ENCODE measurements at places on chromosomes 3 and 15.
A peak's percentile ranks its signal among the peaks of the same experiment; 100 is the strongest.

DNA sequence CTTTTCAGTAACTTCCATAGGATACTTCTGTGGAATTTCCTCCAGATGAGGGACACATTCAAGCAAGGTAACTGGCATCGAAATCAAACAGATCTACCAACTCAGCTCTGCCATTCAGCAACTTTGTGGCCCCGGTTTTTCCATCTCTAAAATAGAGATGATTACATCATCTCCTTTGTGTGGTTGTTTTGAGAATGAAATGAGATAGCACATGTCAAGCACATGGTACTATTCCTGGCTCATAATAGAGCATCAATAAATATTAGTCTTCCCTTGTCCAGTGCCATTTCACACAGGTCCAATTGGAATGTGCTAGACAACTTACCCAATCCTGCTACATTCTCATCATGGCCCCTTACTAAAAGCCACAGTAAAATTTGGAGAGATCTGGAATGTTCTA lies 24.2 kb upstream of the TM4SF4 start:
- DNase-seq = no peak

DNA sequence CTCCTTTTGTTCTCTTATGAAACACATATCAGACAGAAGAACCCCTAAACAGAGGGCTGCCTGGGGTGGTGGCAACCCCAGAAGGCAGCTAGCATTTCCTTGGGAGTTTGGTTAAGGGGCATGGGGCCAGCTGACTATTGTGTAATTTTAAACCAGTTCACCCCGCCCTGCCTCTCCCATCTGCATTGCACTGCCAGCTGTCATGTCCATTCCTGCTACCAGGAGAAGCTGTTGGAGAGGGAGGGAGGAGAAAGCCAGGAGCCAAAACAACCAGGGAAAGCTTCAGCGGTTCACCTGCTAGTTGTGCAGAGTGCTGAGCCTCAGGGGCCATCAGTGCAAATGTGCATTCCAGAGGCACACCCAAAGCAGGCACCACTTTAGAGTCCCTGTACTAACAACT lies 47.6 kb upstream of the ATP1B3 start:
- peak; percentile 23 for DNase-seq

GRCh38 chr3:5787861-5788488 lies 600.5 kb downstream of the EDEM1 start:
- DNase-seq = peak; percentile 15

- DNase-seq = no peak
Measured at GRCh38 chr15:39942101-39942752, 8.3 kb downstream of the EIF2AK4 start.

GRCh38 chr3:145807990-145808389 lies 353.0 kb downstream of the PLOD2 start:
- DNase-seq = no peak

DNA sequence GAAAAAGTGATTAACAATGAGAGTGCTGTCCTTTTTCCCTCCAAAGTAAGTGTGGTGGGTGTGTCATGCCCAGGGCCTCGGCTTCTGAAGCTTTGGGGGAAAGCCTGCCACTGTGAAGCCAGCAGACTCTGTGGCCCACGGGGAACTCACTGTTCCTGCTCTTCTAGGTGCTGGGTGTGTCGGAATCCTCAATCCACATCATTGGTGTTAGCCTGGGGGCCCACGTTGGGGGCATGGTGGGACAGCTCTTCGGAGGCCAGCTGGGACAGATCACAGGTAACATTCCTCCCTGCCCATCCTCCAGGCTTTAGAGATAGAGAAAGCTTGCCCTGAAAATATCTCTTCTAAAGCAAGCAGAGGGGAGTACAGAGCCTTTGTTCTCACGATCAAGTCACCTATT lies 11.6 kb downstream of the PLA1A start:
- DNase-seq = no peak

DNA sequence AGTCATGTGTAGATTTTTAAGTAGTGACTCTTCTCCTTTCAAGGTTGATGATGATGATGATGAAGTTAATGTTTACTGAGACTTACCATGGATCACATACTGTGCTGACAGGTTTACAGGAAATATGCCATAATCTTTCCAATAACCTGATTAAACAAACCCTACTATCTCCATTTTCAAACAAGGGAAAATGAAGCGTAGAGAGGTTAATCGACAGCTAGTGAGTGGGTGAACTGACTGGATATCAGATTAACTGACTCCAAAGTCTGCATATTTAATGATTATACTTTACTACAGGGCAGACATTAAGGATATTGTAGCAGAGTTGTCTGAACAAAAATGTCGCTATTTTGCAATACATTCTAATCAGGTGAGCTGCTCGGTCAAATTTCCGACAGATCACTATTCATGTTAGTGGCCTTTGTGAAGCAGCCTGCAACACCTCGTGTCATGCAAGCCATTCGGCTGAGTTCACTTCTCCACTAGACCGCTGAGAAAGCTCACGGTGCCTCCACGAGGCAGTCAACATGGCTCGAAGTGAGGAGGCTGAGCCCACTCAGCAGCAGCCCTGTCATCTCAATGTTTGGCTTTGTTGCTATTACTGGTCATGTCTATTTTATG lies 264.2 kb downstream of the NFKBIZ start:
- DNase-seq = no peak

- no peak for DNase-seq
Measured at GRCh38 chr3:137854533-137855261, 90.6 kb downstream of the SOX14 start.

GRCh38 chr15:31285772-31286261 lies 40.8 kb upstream of the KLF13 start:
- DNase-seq = no peak

GRCh38 chr3:73249047-73249446 lies 187.6 kb downstream of the EBLN2 start:
- no peak for DNase-seq

DNA sequence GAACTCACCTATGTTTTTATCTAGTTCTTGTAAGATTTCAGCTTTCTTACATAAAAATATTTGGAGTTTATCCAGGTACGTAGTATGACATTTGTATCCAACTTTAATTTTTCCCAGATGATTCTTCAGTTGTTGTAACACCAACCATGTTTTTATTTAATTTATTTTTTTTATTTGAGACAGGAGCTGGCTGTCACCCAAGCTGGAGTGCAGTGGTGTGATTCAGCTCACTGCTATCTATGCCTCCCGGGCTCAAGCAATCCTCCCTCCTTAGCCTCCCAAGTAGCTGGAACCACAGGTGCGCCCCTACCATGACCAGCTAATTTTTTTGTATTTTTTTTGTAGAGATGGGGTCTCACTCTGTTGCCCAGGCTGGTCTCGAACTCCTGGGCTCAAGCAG lies 6.6 kb downstream of the XYLB start:
- DNase-seq = no peak

DNA sequence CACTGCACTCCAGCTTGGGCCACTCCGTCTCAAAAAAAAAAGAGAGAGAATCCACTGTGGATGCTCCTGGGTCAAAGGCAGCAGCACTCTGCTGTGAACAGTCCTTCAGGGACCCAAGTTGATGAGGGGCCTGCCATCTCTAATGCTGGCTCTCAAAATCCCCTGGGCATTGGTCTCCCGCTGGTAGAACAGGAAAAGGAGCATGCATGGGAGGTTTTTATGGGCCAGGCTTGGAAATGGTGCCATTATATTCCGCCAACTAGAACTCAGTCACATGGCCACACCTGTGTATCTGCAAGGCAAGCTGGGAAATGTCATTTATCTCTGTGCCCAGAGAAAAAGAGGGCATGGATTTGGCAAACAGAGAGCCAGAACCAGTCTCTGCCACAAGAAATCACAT lies 3.4 kb upstream of the DIS3L start:
- no peak for DNase-seq

GRCh38 chr3:64223791-64224745 lies 1.2 kb downstream of the PRICKLE2 start:
- DNase-seq = no peak

GRCh38 chr15:95247071-95247984 lies 1016.0 kb downstream of the MCTP2 start:
- no peak for DNase-seq

DNA sequence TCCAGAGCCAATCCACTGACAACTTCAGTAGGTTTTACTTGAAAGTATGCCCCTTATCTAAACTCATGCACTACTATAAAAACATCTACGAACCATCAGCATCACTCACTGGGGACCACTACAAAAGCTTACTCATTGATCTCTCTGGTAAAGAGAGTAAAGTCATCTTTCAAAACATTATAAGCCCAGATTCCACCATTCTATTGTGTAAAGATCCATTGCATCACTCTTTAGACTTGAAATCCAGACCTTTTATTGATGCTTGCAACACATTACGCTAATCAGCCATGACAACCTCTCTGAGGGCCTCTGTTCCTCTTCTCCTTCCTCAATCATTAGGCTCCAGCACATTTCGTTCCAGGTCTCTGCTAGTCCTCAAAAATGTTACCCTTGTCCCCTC lies 248.9 kb upstream of the WNT5A start:
- DNase-seq = no peak

GRCh38 chr15:99429681-99430081 lies 136.1 kb upstream of the MEF2A start:
- no peak for DNase-seq

DNA sequence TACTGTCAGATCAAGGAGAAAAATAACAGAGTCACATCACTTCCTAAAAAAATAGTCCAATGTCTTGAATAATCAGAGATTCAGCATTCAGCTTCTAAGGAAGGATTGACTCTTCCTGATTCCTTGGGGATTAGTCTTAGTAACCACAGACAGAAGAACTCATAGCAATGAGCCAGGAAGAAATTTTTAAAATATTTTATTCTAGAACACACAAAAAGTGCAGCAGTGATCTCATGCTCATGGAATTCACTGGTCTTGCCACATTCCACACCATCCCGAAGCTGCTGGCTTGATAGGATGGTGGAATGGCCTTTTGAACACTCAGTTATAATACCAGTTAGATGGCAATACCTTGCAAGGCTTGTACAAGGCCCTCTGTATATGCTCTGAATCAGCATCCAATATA lies 43.0 kb upstream of the ABI3BP start:
- no peak for DNase-seq

DNA sequence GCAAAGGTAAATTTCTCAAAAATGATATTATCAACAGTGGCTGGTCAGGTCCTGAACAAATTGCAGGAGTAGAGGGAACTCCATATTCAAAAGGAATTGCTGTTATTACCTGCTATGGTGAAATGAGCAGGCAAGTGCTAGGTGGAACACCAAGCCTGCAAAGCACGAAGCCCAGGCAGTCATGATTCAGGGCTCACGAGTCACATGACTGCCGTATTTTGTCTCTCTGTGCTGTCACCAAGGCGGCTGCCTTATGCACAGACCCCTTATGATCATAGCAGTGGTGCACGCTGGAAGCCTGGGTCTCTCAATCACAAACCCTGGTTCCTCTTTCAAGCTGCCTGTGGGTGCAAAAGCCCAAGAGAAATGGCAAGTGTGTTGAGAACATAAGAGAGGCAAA lies 24.4 kb downstream of the SLC12A1 start:
- DNase-seq = no peak

- DNase-seq = no peak
Measured at GRCh38 chr3:125440559-125440955, 65.4 kb upstream of the ZNF148 start.

DNA sequence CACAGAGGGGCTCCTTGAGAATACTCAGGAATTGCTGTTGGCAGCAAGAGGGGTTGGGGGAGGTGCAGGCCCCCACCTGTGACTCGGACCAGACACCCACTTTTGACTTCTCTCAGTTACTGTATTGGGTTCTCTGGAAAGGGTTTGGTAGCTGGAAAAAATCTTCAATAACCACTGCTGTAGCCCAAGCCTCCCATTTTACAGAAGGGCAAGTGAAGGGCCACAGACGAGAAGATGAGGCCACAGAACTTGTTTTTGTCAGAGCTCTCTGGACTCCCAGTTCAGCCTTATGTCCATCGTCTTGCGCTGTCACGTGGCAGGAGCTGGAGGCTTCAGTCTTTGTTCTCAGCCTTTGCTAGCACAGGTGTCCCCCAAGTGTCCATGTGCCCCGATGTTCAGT lies 12.7 kb upstream of the TATDN2 start:
- DNase-seq = no peak

DNA sequence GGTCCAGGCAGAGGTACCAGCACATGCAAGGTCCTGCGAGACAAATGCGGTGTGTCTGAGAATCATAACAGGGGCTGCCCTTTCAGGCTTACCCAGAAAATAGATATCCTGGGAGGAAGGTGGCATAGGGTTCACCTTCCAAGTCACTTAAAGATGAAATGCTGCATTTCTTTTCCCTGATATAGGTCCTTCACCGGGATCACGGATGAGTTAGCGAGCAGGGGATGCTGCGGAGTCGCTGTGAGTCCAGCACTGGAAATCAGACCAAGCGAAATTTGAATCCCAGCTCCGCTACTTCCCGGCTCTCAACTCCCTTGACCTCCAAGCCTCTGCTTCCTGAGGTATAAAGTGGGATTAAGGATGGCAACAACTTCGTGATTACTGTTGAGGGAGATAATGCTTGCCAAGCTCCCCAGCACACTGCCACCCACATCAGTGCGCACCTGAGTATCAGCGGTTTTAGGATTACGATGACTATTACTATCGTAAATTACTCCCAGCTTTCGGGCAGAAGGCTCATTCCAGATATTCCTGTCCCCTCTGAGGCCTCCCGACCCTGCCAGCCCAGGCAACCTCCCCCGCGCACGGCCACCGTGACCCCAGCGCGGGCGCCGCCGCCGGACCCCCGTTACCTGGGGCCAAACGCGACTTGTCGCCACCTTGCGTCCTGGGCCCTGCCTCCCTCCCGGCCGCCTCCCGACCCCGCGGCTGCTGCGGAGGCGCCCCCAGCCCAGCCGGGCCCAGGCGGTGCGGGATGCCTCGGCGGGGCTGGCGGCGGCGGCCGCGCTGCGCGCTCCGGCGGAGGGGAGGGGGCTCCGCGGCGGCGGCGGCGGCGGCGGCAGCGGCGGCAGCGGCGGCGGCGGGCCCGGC lies 589 bp upstream of the GPR27 start:
- DNase-seq = no peak

- DNase-seq = no peak
Measured at GRCh38 chr3:180640987-180641386, 38.3 kb downstream of the CCDC39 start.

GRCh38 chr3:127462111-127462655 lies 128.3 kb downstream of the TPRA1 start:
- DNase-seq = no peak

DNA sequence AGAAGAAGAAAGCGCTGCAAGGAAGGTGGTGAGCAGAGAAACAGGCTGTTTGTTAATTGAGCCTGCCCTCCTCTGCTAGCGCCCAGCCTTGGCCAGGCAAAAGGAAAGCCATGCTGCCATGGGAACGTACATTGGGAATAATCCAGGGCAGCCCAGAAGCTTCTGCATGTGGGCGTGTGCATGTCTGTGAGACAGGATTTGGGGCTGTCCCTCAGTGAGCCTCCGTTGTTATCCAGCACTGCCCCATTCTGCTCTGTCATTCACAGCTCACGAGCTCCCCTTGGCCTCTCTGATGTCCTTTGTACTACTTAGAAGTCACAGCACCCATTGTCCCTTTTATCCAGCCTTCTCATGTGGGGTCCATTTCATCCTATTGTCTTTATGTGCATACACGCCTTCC lies 239.1 kb upstream of the ROPN1 start:
- DNase-seq = no peak

DNA sequence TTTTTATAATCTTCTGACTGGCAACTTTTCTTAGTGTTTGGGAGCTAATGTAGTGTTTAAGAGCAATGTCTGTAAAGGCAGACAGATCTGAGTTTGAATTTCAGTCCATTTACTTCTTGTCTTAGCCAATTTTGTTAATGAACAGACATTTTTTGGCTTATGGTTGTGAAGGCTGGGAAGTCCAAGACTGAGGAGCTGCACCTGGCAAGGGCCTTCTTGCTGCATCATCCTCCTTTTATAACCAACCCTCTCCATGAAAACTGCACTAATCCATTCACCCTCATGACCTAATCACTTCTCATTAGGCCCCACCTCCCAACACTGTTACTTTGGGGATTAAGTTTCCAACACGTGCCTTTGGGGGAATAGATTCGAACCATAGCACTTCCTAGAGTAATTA lies 164.5 kb downstream of the GAP43 start:
- DNase-seq = no peak

Measured in DMS153 (cell line).